ENCODE measurements at places on chromosomes 5 and 9. TPM values are rescaled to one million over a fixed set of nuclear protein-coding genes. Genes with fewer than 3 reads are reported as not detected.

Gene IFNK
- not detected for total RNA-seq

Gene CTXN3
- not detected for total RNA-seq

Gene PCDHB11
- not detected for total RNA-seq

Gene SPZ1
- not detected for total RNA-seq

DNA sequence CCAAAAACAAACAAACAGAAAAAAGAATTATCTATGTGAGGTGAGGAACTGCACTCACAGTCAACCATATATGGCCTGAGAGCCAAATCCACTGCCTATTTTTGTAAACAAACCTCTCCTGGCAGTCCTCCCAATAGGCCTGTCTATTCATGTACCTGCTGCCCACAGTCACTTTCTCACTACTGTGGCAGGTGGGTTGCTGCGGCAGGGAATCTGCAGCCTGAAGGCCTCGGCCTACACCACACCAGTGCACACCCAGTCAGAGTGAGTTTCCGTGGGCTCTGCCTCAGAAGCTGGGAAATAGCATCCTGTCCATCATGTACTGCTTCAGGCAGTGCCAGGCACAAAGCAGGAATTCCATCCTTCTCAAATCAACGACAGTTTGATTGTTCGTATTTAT lies 82.3 kb downstream of the SPTLC1 start:
- no peak for DNase-seq
- H3K36me3 ChIP-seq = peaks cover 57% of the 10 kb centered on the region
- no peak overlapping the region for H3K4me3 ChIP-seq
- H3K27me3 ChIP-seq = no peaks in the 10 kb centered on the region
- no peak overlapping the region for H3K27ac ChIP-seq
- H3K4me1 ChIP-seq = no peaks in the 10 kb centered on the region

DNA sequence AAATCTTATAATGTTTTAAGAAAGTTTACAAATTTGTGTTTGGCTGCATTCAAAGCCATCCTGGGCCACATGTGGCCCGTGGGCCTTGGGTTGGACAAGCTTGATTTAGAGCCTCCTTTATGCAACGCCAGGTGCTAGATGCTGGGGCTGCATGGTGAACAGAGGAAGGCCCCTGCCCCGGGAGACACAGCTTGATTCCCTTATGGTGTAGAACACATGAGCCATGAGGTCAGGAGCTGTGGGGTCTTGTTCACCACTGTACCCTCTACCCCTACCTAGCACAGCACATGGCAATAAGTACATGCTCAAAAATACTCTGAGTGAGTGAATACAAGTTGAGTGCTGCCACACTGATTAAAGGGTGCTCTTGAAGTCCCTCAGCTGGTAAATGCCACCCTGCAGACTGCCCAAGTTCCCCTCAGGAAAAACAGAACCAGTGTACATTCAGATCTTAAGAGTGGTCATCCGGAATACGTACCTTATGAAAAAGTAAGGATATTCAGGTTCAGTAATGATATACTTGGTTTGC lies 71.9 kb downstream of the ARRDC3 start:
- peak overlapping the region; percentile 94 for H3K27ac ChIP-seq
- no peaks in the 10 kb centered on the region for H3K27me3 ChIP-seq
- H3K36me3 ChIP-seq = peaks cover 14% of the 10 kb centered on the region

DNA sequence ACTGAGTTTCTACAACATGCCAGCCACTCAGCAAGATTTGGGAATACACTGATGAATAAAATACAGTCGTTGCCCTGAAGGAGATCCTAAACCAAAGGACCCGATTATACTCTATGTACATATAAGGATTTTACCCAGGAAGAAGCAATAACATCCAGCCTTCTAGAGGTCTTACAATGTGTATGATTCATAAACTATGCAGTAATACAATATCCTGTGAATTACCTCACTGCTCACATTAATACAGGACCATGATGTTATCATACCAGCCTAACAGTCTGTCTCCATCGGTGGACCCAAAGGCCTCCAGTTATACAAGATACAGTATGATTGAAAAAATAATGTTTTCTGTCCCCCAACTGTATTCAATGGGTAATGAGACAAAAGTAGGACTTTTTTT lies 310.5 kb upstream of the TRPM3 start:
- no peaks in the 10 kb centered on the region for H3K4me1 ChIP-seq
- H3K27ac ChIP-seq = no peak overlapping the region
- no peaks in the 10 kb centered on the region for H3K36me3 ChIP-seq
- no peak for DNase-seq
- H3K4me3 ChIP-seq = no peak overlapping the region

DNA sequence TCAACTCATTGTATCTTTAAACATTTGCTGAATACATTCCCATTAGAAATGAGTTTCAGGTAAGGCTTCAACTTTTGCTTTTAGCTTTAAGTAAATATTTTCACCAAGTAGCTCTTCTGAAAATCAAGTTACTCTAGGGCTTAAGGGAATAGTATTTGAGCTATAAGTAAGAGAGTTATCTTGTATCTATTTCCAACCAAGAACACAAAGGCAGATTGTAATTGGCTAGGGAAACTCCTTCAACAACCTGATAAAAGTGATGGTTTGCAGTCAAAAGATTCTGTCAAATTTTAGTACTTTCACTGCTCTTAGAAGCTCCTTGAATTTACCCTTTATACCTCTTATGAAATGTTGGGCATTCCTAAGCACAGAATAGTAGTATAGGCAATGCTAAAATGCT lies 13.0 kb downstream of the ELL2 start:
- no peak for DNase-seq
- no peak overlapping the region for H3K4me3 ChIP-seq
- H3K27me3 ChIP-seq = no peaks in the 10 kb centered on the region
- H3K4me1 ChIP-seq = peaks cover 41% of the 10 kb centered on the region
- no peak overlapping the region for H3K27ac ChIP-seq
